ENCODE measurements at places on chromosomes 3 and 15.

DNA sequence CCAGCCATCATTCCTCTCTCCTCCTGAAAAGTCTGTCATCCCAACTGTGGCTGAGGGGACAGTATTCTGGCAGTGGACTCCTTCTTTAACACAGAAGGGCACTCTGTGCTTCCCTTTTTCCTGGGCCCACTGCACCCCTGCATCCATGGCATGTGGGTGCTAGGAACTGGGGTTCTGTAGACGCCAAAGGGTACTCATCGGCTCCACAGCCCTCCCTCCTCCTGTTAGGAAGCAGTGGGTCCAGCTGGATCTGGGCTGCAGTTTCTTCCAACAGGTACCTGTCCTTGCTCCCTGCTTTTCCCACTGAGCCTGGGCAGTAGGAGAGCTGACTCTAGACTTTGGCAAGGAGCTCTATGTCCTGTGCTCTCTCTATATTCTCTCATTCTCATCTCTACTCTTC, 6.4 kb upstream of the MANF start:
- no peak for DNase-seq

GRCh38 chr3:141996437-141996836, 120.0 kb downstream of the ATP1B3 start:
- no peak for DNase-seq

- DNase-seq = no peak
These were observed 106.1 kb upstream of the COL8A1 start for GRCh38 chr3:99532246-99532645.

DNA sequence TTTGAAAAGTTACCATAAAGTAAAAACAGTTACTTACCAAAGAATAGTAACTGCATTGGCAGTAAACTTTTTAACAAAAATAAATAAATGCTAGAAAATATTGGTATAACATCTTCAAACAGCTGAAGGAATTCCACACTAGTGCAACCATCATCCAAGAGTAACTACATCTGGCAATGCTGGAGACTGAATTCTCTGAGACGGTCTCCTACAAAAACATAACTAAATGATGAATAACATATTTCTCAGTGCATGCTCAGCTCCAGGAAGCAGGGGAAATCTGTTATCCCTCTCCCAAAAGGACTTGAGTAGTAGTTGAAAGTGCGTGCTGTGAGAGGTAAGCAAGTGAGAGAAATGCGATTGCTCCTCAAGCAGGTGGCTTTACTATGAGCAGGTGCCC, 526.8 kb upstream of the CCDC54 start:
- DNase-seq = no peak

GRCh38 chr3:16085884-16086608, 88.4 kb upstream of the GALNT15 start:
- DNase-seq = no peak

All from stimulated activated CD4-positive, alpha-beta T cell treated with anti-CD3 and anti-CD28 coated beads, TNF-alpha, amount 100 ng/mL, for 4 hours (primary cell).